HCT116 (cell line): ENCODE measurements at places on chromosomes 3 and 15. TPM values are rescaled to one million over a fixed set of nuclear protein-coding genes. Genes with fewer than 3 reads are reported as not detected.

GRCh38 chr3:186890911-186891310 lies 39.4 kb upstream of the ST6GAL1 start:
- H3K27me3 ChIP-seq, result no peaks in the 10 kb centered on the region
- no peak overlapping the region for H3K4me3 ChIP-seq
- no peak for DNase-seq
- no peaks in the 10 kb centered on the region for H3K36me3 ChIP-seq
- no peak overlapping the region for H3K27ac ChIP-seq

DNA sequence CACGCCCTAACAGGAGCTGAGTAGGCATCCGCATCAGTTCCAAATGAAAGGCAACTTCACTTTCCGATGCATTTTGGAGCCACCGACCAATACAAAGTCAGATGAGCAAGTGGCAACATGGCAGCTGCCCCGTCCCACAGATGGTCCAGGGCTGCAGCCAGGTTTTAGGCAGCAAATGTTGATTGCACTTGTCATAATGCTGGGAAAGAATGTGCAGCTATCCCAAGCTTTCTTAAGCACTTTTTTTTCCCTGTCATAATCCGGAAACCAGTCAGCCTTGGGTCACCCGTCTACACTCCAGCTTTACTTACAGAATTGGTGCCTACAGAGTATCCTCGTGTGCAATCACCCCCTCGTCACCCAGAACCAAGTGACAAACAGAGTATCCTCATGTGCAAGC lies 147.7 kb downstream of the CHSY1 start:
- no peak for DNase-seq
- H3K4me1 ChIP-seq, result peaks cover 17% of the 10 kb centered on the region
- no peaks in the 10 kb centered on the region for H3K27me3 ChIP-seq
- no peak overlapping the region for H3K27ac ChIP-seq

GRCh38 chr3:50536471-50537180 lies 30.9 kb downstream of the C3orf18 start:
- H3K27me3 ChIP-seq, result peaks cover 20% of the 10 kb centered on the region; the same call in 1 of the 2 replicates
- no peak overlapping the region for H3K27ac ChIP-seq
- peaks cover 11% of the 10 kb centered on the region for H3K4me1 ChIP-seq

The LRTM1 gene
- total RNA-seq, result not detected

The TRIM71 gene
- total RNA-seq, result 0.17 TPM

DNA sequence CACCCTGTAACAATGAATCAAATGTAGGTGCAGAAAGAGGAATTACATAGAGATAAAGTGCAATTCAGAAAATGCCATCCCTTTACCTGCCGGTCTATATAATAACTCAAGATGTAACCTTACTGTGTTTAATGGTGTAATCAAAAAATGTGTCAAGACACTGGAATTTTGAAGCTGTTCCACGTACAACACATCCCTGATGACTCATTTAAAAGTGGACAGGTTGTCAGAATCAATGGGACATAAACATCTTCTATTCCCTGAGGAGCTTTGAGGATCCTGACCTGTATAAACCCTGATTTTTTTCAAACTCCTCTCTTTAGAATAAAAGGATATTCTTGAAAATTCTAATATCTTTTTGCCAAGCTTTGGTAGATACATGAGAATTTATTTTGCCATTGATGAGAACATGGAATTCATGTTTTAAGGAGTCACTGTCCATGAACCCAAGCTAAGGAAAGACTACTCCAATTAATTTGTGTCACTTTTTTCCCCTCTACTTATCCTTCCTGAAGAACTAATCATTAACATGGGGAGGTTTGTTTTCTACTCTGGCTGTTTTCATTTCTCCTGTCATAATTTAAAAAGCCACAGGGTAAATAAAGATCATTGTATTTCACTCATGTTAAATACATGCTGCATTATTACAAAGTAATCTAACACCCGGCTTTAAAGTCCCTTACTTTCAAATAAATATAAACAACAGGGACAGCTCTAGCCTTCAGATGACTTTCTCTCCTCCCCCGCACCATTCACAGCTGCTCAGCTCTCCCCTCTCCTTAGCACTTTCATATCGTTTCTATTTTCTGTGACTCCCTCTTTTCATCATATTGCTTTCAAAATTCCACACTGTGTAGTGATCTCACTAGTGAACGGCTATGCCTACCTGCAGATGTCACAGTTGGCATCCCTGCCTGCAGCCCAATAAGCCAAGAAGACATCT lies 138.3 kb downstream of the TAFA4 start:
- H3K27ac ChIP-seq, result no peak overlapping the region
- no peaks in the 10 kb centered on the region for H3K4me1 ChIP-seq
- H3K36me3 ChIP-seq, result no peaks in the 10 kb centered on the region
- DNase-seq, result no peak
- H3K27me3 ChIP-seq, result no peaks in the 10 kb centered on the region

DNA sequence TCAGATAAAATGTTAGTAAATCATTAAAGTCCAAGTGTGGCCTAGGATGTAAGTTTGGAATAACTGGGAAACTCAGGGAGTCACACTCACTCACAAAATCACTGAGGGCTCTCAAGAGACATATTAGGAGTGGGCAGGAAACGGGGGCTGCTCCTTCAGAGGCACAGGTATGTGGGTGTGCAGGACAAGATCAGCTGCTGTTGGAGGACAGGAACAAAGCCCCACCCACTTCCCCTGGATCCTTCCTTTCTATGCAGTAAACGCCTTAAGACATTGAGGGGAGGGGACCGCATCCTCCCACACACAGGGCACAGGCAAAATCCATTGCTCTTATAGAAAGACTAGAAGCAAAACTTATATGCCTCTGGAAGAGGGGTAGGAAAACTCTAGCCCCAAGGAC lies 30.2 kb downstream of the TM2D3 start:
- H3K27ac ChIP-seq, result no peak overlapping the region
- no peaks in the 10 kb centered on the region for H3K36me3 ChIP-seq
- no peaks in the 10 kb centered on the region for H3K4me1 ChIP-seq

- no peak overlapping the region for H3K4me3 ChIP-seq
- no peak for DNase-seq
- H3K4me1 ChIP-seq, result no peaks in the 10 kb centered on the region
- H3K36me3 ChIP-seq, result no peaks in the 10 kb centered on the region
These were observed 7.2 kb upstream of the MGLL start for GRCh38 chr3:127829537-127829936.

GRCh38 chr15:48730506-48730905 lies 80.4 kb downstream of the CEP152 start:
- H3K36me3 ChIP-seq, result no peaks in the 10 kb centered on the region
- H3K4me1 ChIP-seq, result no peaks in the 10 kb centered on the region
- H3K27me3 ChIP-seq, result no peaks in the 10 kb centered on the region
- no peak for DNase-seq
- H3K27ac ChIP-seq, result no peak overlapping the region
- no peak overlapping the region for H3K4me3 ChIP-seq

DNA sequence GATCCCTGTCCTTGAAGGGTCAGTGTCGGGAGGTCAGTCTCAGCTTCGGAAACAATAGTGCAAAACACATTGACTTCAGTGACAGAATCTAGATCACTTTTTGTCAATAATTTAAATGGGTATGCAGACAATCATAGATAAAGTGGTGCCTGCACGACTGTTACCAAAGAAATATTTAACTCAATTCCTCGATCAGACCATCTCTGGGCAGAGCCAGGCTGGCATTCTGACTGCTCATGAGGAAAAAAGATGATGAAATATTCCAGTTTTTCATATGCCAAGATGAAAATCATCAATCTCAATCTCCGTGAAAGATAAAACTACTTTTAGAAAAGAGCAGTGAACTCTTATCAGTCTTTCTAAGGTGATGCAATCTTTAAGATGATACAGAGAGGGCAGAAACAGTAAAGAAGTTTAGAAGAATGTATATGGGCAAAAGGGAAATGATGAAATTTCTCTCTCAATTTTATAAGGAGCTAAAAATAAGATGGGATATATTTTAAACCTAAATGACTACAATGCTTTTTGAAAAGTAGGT lies 169.9 kb downstream of the WDR72 start:
- DNase-seq, result no peak
- H3K27ac ChIP-seq, result no peak overlapping the region
- H3K36me3 ChIP-seq, result no peaks in the 10 kb centered on the region
- H3K4me3 ChIP-seq, result no peak overlapping the region
- H3K27me3 ChIP-seq, result no peaks in the 10 kb centered on the region

The EEFSEC gene
- total RNA-seq, result 16.1 TPM

The GOLGA8A gene
- total RNA-seq, result 37.2 TPM

- no peak for DNase-seq
- H3K27me3 ChIP-seq, result no peaks in the 10 kb centered on the region
- no peaks in the 10 kb centered on the region for H3K36me3 ChIP-seq
- no peaks in the 10 kb centered on the region for H3K4me1 ChIP-seq
- H3K4me3 ChIP-seq, result no peak overlapping the region
These were observed 23.6 kb downstream of the NCK1 start for GRCh38 chr3:136885357-136886213.

- no peaks in the 10 kb centered on the region for H3K27me3 ChIP-seq
- H3K36me3 ChIP-seq, result no peaks in the 10 kb centered on the region
- DNase-seq, result no peak
- H3K4me3 ChIP-seq, result no peak overlapping the region
These were observed 57.2 kb upstream of the RGMA start for GRCh38 chr15:93146196-93146595.

DNA sequence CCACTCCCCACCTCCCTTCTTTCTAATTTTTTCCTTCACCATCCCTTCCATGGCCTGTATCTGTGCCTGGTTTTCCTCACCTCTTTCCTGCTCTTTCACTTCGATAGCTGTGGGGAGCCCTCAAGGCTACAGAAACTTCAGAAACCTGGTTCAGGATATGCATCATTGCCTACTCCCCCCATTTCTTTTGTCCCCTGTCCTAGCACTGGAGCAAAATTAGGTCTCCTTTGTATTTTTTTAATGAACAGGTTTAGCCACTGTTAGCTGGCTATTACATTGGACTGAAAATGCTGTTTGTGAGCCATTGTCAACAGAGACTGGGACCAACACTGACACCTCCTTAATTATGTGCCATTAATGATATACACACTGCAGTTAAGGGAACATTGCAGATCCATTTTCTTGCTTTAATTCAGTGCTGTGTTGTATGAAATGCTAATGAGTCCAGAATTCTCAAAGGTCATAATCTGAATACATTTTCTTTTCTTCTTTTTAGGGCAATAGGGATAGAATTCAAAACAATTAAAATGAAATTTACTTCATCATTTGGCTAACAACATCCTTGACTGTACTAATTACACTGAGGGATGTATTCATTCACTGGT lies 138.6 kb downstream of the PDCD6IP start:
- no peak overlapping the region for H3K4me3 ChIP-seq
- no peaks in the 10 kb centered on the region for H3K36me3 ChIP-seq
- no peaks in the 10 kb centered on the region for H3K4me1 ChIP-seq
- DNase-seq, result no peak
- peaks cover 50% of the 10 kb centered on the region for H3K27me3 ChIP-seq
- H3K27ac ChIP-seq, result no peak overlapping the region

- H3K4me3 ChIP-seq, result no peak overlapping the region
- no peaks in the 10 kb centered on the region for H3K36me3 ChIP-seq
- H3K27ac ChIP-seq, result no peak overlapping the region
- H3K27me3 ChIP-seq, result peaks cover 3% of the 10 kb centered on the region; the same call in 1 of the 2 replicates
- peaks cover 5% of the 10 kb centered on the region; the same call in 1 of the 2 replicates for H3K4me1 ChIP-seq
These were observed 10.5 kb downstream of the CTXND1 start for GRCh38 chr15:80241508-80241907.

DNA sequence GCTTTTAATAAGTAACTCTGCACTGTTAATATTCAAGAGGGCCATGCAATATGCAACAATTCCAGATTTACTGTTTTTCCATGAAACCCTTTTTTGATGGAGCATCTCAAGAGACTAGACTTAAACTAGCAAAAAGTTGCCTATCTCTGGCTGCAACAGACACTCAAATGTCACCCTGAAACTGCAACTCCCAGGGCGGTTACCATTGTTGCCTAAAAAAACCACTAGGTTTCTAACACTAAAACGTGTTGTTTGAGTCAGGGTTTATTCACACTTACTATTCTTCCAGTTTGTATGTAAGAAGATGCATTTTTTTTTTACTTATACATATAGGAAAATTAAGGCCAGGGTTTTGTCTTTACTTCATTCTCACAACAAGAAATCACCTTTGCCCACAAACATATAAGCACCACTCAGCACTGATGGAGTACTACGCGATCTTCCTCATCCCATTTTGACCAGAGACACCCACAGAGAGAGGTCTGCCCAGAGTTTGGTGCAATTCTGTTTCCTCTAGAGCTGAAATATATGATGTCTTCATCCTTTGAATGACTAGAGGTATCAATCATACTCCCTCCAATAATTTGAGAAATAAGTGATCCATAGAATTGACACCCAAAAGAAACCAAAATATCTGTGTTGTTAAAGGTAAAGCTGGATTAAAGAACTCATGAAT lies 124.0 kb upstream of the SNTN start:
- H3K4me3 ChIP-seq, result no peak overlapping the region
- H3K36me3 ChIP-seq, result no peaks in the 10 kb centered on the region
- no peaks in the 10 kb centered on the region for H3K27me3 ChIP-seq
- no peaks in the 10 kb centered on the region for H3K4me1 ChIP-seq
- no peak for DNase-seq

The TPRA1 gene
- 35.1 TPM for total RNA-seq

The PCSK6 gene
- 13.5 TPM for total RNA-seq

DNA sequence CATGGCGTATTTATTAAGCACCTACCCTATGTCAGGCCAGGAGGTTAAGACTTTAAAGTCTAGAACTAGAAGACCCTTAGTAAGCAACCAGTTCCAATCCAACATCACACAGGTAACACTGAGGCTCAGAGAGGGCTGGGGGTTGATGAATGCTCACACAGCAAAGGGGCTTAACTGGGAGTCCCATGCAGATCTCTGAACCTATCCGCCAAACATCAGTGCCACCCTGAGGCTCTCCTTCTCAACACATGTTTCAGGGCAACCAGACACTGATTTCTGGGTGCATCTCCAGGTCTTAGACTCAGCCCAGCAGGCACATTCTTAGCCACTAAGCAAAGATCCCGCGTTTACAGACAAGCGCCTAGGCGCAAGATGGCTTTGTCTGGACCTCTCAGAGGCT lies 92.0 kb upstream of the SLC6A11 start:
- no peak for DNase-seq
- no peak overlapping the region for H3K4me3 ChIP-seq
- no peak overlapping the region for H3K27ac ChIP-seq
- H3K27me3 ChIP-seq, result peaks cover 28% of the 10 kb centered on the region
- no peaks in the 10 kb centered on the region for H3K36me3 ChIP-seq

DNA sequence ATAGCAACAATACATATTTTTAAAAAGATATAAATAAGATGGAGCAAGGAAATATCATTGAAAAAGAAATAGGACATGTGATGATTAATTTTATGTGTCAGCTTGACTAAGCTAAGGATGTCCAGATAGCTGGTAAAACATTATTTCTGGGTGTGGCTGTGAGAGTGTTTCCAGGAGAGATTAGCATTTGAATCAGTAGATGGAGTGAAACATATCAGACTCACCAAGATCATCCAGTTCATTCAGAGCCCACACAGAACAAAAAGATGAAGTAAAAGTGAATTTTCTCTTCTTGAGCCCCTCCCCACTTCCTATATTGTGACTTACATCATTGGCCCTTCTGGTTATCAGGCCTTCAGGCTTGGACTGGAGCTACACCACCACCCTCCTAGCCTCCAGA lies 61.6 kb upstream of the TUSC7 start:
- no peaks in the 10 kb centered on the region; the same call in 1 of the 2 replicates for H3K27me3 ChIP-seq
- H3K36me3 ChIP-seq, result no peaks in the 10 kb centered on the region
- no peaks in the 10 kb centered on the region for H3K4me1 ChIP-seq
- H3K27ac ChIP-seq, result no peak overlapping the region

GRCh38 chr15:59290295-59291212 lies 82.1 kb downstream of the MYO1E start:
- DNase-seq, result no peak
- no peaks in the 10 kb centered on the region for H3K27me3 ChIP-seq
- no peaks in the 10 kb centered on the region for H3K36me3 ChIP-seq
- H3K4me3 ChIP-seq, result no peak overlapping the region
- H3K4me1 ChIP-seq, result peaks cover 75% of the 10 kb centered on the region

- no peak overlapping the region for H3K4me3 ChIP-seq
- no peak overlapping the region for H3K27ac ChIP-seq
- no peak for DNase-seq
- peaks cover 41% of the 10 kb centered on the region for H3K27me3 ChIP-seq
- no peaks in the 10 kb centered on the region for H3K4me1 ChIP-seq
- H3K36me3 ChIP-seq, result no peaks in the 10 kb centered on the region
These were observed 31.8 kb downstream of the TTC14 start for GRCh38 chr3:180633722-180634121.
